ENCODE measurements at places on chromosomes 7 and 10.

- DNase-seq, result no peak
These were observed 8.1 kb downstream of the HERC4 start for GRCh38 chr10:68067029-68067428.

GRCh38 chr10:99456931-99457288 is 26.5 kb upstream of the GOT1 start:
- DNase-seq, result no peak

DNA sequence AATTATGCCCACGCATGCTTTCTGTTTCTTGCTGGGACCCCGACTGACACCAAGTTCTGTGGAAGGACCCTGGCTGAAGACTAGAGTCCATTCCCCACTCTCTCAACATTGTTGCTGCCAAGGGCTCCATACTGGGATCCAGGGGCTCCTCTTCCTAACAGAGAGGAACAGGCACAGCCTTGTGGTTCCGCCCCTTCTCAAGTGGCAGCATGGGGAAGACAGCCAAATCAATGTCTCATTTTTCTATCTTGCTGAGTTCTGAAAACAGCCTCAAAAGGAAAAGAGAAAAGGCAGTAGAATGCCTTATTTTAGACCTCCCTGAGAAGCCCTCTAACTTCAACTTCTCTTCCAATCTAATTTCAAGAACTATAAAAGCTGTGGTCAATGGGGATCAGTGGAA is 23.7 kb upstream of the LAMB1 start:
- DNase-seq, result no peak

DNA sequence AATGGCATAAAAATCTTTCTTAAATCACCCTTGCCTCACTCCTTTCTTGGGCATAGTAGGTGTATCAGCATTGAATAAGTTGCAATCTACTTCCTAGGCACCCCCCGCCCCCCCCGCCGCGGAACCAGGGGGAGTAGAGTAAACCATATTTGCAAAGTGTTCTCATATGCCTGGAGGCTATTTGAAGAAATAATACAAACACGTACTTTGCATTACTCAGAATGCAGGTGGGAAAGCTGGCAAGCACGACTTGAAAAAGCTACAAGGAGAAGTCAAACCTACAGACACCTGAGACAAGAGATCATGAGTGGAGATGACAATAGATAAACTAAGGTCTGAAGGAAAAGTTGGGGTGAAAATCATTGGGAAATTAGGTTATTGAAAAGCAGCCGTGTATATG is 65.6 kb downstream of the POM121L12 start:
- DNase-seq, result no peak

- DNase-seq, result no peak
These were observed 484.0 kb upstream of the MBL2 start for GRCh38 chr10:53256623-53257022.

GRCh38 chr7:131249003-131249402 is 78.7 kb upstream of the MKLN1 start:
- no peak for DNase-seq

DNA sequence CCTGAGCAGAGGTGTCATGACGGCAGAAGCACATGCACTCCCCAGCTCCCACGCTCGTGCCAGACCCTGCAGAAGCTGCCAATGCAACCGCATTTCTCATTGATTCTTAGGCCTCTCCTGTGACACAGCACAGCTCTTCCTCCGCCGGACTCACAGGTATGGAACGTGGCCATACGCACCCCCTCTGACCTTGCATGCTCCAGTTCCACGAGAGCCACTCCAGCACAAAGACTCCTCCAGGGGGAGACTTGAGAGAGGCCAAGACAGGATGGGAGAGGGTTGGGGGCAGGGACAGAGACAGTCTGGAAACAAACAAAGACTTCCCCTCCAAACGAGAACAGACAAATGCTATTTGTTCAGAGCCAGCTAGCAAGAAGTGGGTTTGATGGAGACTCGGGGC is 124.3 kb upstream of the PPP2R2D start:
- no peak for DNase-seq

GRCh38 chr7:111029141-111029572 is 61.8 kb upstream of the LRRN3 start:
- DNase-seq, result no peak

GRCh38 chr10:70834441-70835151 is 18.8 kb downstream of the SGPL1 start:
- no peak for DNase-seq

GRCh38 chr10:122701652-122702051 is 2.0 kb upstream of the C10orf120 start:
- DNase-seq, result no peak

DNA sequence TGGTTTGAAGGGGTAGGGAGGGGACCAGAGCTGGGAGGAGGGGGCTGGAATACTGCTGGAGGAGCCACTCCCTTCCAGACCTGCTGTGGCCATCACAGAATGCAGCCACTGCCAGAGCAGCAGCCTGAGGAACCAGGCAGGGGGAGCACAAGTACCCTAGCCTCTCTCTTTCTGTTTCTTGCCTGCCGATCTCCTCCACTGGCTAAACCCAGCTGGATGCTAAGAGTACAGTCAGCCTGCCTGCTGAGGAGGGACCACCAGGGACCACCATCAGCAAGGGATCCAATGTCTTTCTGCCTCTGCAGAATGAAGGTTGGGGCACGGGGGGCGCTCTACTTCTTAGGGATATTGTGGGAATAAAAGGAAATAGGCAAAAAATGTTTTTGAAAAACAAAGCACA is 4.7 kb downstream of the BLVRA start:
- DNase-seq, result no peak

Measured in CD4-positive, alpha-beta T cell (primary cell).